Glutamatergic neuron (in vitro differentiated cells): ENCODE measurements at places on chromosomes 5 and 9.

DNA sequence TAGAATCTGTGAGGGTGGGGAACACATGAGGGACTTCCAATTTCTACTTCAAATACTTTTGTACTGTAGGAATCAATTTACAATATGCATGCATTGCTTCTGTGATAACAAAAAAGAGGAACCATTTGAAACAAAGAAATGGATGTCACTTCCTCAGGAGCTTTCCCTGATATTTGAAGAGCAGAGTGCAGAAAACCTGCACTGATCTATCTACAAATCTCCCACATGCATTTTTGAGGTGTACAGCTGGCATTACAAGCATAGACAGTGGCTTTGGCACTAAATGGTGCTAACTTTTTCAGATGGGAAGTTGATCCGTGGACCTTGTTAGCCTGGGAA is 27.7 kb downstream of the YIPF5 start:
- DNase-seq: no peak

GRCh38 chr5:95812074-95812471 is 10.5 kb downstream of the GLRX start:
- no peak for DNase-seq

DNA sequence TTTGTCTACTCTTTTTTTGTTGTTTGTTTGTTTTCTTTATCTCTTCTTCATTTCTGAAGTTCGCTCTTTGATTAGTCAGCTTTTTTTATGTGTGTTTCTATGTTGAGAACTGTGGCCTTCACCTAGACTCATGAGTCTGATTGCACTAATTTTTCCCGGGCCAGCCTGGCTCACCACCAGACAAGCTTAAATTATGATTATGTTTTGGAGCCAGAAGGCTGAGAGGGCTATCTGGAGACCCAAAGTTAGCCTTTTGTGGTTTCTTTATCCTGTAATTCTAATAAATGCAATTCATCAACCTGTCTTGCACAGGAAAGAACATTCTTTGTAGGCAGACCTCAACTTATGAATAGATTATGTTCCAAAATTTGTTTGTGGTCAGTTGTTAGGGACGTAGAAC is 20.8 kb upstream of the ACTBL2 start:
- no peak for DNase-seq

DNA sequence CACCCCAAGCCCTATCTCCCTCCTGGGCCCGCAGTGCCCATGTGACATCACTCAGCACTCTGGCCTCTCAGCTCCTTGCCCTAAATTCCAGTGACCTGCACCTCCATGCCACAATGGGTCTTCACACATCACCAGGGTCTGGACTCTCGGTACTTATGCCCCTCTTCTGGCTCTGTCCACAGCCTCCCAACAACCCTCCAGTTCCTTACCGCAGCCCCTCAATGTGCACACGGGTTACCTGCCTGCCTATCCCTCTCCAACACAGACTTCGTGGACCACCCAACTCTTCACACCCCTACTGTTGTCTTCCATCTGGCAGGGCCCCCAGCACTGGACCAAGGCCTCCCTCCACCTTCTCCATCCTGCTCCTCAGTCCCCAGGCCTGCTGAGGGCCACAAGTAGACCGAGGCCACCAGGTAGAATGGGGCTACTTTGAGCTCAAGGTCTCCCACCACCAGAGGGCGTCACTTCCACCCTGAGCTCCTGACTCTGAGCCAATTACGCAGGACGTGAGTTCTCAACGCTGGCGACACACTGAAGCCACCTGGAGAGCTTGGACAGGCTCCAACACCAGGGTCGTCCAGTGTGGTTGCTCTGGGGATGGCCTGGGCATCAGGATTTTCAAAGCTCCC is 172.1 kb downstream of the GABBR2 start:
- DNase-seq: no peak

DNA sequence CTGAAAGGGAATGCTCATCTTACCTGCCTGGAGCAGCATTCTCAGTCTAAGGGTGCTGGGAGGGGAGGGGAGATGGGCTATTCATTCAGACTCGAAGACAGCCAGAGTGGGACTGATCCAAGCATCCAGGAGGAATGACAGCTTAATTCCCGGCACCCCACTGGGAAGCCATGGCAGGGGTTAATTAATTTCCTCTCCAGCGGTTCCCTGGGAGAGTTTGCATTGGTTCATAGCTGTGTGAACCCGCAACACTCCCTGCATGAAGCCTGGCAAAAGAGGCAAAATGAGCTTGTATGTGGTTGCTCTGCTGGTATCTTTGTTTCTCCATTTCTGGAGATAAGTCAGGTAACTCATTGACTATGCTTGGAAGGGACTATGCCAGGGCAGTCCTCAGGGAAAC is 401.0 kb upstream of the SLC24A2 start:
- DNase-seq: no peak

DNA sequence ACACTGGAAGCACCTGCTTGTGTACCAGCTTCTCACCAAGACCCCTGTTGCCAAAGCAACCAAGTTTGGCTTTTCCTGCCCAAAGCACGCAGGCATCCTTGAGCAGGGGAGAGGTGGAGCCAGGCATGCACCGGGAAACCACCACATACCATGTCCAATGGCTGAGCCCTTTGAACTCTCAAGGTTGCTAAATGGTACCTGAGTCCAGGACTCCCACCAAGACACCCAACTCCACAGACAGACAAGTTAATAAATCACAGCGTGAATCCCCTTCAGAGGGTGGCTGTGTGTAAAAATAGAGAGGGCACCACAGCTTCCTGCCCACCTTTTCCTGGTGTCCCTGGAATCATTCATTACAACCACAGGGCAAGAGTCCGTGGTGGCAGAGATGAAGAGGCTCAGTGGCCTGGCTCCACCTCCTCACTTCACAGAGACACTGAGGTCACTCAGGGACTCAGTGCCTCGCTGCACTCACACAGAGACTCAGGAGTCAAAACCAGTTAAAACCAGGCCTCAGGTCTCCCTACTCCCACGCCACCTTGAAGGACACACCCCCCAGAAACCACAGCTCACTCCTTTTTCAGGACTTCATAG is 143.7 kb downstream of the C5orf15 start:
- DNase-seq: no peak

GRCh38 chr9:94850540-94851434 is 124.3 kb downstream of the AOPEP start:
- DNase-seq: no peak

DNA sequence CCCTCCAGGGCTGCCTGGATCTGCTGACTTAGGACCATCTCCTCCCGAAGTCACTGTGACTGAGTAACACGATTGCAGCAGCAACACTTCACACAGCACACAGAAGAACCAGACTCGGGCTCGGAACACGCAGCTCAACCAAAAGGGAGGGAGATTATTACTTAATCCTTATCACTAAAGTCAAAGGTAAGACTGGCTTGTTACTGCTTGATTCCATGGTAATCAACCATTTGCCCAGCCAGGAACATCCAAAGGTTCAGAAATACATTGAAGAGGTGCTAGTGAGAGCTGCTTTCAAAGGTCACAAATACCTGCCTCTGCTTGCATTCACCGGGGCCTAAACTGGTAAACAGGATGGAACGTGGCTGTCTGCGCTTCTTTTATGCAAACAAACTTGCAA is 7.7 kb downstream of the FBP1 start:
- no peak for DNase-seq

GRCh38 chr5:54243483-54244080 is 66.8 kb downstream of the ARL15 start:
- peak; percentile 49 for DNase-seq

DNA sequence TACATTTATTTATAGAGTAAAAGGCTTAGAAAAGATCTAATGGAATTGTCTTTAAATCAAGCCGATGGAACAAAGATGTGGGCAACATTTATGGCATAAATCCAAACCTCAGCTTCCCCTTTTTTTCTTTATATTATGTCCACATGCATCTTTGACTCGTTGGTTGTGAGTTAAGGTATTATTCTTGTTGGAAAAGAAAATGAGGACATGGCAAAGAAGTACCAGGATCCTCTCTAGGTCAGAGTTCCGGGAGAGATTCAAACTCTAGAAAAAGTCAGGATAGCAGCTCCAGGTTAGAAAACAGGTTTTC is 508 bp upstream of the NME5 start:
- no peak for DNase-seq

DNA sequence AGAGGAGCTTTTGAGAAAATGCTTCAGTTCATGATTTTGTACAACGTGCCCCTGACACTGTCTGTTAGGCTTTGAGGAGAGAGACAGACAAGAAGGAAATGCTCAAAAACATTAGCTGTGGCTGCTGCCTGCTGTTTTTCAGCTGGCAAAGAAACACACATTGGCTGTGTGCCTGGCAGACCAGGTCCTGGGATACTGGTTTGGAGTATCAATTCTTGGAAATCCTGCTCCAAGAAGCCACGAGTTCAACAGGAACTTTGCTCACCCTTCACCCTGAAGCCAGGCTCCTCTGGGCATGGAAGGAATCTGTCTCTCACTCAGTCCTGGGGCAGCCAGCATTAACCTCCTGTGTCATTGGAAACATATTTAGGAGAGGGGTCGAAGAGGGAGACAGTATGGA is 245.5 kb downstream of the AUH start:
- DNase-seq: no peak

- DNase-seq: no peak
Observed at GRCh38 chr9:34154057-34154456, 24.8 kb upstream of the UBAP1 start.

DNA sequence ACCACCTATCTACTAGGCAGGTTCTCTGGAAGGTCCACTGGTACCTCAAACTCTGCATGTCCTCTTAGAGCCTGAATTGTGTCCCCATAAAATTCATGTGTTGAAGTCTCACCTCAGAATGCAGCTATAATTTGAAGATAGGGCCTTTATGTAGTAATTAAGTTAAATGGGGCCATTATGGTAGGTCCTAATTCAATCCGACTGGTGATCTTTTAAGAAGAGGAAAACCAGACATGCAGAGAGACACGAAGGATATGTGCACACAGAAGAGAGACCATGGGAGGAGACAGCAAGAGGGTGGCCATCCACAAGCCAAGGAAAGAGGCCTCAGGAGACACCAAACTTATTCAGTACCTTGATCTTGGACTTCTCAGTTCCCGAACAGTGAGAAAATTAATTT is 345.4 kb downstream of the ENC1 start:
- no peak for DNase-seq

DNA sequence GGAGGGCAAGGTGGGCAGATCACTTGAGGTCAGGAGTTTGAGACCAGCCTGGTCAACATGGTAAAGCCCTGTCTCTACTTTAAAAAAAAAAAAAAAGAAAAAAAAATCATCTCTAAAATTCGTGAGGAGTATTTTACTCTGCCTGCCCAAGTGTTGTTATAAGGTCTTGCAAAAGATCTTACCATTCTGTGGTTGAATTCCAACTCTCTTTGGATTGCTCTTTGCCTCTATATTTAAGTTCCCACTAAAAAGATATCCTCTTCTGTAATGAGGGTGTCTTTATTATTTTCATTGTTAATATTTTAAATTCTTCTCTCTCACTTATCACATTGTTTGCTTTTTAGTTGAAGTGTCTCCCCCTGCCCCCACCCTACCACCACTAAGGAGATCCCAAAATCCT is 33.4 kb downstream of the CREBRF start:
- DNase-seq: no peak

GRCh38 chr5:65481171-65481581 is 544 bp downstream of the ADAMTS6 start:
- no peak for DNase-seq

DNA sequence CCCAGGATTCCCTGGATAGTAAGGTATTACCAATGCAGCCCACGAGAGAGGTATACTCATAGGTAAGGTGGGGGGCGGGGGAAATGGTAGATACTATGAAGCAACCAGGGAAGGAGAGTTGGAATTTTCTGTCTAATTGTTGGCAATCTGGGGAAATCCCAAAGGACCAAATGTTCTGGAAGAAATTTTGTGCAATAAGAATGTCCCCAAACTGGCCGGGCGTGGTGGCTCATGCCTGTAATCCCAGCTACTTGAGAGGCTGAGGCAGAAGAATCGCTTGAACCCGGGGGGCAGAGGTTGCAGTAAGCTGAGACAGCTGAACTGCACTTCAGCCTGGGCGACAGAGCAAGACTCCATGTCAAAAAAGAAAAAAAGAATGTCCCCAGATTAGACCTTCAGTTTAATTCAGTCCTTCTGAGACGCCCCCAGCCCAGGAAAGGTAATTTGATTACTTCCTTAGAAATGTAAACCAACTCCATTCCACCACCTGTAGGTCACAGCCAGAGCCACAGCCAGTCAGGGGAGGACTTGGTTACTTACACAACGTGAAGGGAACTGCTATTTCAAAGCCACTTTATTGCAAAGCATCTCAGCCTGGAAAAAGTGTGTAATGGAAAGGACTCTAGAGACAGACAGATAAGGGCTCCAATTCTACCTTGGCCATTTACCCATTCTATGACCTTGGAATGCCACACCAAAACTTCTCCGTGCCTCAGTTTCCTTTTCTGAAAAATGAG is 50.0 kb upstream of the KLF4 start:
- no peak for DNase-seq

GRCh38 chr5:157658893-157659292 is 6.7 kb upstream of the SOX30 start:
- DNase-seq: no peak

GRCh38 chr5:52963636-52964035 is 25.5 kb upstream of the ITGA2 start:
- no peak for DNase-seq

GRCh38 chr9:76521906-76522305 is 62.9 kb downstream of the GCNT1 start:
- DNase-seq: no peak

DNA sequence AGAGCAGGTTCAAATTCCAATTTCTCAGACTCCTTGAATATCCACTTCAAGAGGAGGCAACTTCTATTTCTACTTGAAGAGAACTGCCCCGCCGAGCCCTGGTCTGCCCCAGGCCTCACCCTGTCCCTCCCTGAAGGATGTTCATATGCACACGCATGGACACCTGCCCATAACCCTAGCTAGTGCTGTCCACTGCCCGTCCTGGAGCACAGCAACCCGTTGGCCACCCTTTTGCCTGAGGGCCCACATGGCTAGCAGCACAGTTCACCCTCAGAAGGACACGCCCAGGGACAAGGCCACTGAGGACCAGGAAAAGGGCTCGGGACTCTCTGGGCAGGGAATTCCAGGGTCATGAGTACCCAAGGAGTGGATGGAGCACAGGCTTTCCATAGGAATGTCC is 63.6 kb downstream of the EGFLAM start:
- DNase-seq: no peak

GRCh38 chr5:154899151-154899816 is 38.7 kb downstream of the GEMIN5 start:
- no peak for DNase-seq

GRCh38 chr9:123235448-123235847 is 32.9 kb downstream of the STRBP start:
- no peak for DNase-seq

DNA sequence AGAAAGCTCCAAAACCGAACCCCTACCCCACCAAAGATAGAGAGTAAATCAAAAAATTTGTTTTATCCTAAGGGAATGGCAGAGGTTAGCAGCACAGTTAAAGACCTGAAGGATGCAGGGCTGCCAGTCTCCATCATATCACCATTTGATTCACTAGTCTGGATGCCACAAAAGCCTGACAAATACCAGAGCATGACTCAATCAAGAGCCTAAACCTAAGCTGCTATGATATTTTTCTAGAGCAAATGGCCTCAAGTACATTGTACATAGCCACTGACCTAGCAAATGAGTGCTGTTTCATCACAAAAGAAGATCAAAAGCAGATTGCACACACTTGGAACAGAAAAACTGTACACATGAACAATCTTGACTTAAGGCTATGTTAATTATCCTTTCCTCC is 48.0 kb downstream of the DPYSL3 start:
- DNase-seq: no peak

GRCh38 chr5:9698125-9698826 is 68.1 kb upstream of the TAS2R1 start:
- no peak for DNase-seq
